ENCODE measurements at places on chromosomes 7 and 10.

DNA sequence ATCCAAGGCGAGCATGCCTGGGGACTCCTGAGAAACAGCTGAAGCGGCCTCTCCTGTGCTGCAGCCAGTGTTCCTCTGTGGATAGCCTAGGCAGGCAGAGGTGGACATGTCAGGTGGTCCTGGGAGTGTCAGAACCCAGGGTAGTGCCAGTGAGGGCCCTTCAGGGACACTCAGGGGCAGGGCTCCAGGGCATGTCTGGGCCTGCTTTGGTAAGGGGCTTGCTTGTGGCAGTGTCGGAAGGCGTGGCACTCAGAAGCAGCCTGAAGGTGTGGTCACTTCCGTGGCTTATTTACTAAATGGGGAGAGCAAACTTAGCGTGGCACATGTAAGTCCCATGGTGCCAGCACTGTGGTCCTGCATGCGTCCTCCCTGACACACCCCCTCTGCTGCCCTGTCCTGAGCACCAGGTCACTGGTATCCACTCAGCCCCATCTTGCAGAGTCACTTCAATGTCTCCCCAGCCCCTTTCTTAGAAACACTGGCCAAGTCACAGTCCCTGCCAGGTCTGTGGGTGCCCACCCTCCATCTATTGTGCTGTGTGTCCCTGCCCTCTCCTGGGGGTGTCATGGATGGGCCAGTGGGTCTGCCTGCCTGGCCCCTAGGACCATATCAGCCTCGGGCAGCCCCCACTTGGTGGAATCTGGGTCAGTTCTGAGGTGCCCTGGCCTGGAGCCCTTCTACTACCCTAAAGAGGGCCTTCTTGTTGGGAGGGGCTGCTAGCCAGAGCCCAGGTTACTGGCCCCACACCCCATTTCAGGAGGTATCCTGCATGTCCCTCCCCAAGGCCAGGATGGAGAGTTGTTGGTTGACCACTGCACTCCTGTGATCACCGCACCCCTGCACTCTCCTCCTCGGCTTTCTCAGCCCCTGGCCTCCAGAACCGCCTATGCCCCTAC, 6.4 kb downstream of the ZMIZ2 start:
- DNase-seq: no peak

DNA sequence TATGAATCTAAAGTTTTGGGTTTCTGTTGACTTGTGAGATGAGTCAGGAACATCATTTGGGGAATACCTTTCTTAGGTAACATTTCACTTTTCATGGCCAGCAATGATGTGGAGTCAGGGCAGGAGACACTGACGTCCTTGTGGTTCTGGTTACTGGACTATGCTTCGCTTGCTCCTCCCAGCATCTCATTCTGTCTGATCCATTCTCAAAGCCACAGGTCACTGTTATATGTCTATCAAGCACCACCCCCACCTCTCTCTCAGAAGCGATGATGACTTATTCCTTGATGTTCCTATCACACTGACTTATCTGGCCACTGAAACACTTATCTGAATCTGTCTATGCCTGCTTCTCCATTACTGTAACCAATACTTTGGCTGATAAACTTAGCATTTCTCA, 51.6 kb downstream of the TES start:
- no peak for DNase-seq

DNA sequence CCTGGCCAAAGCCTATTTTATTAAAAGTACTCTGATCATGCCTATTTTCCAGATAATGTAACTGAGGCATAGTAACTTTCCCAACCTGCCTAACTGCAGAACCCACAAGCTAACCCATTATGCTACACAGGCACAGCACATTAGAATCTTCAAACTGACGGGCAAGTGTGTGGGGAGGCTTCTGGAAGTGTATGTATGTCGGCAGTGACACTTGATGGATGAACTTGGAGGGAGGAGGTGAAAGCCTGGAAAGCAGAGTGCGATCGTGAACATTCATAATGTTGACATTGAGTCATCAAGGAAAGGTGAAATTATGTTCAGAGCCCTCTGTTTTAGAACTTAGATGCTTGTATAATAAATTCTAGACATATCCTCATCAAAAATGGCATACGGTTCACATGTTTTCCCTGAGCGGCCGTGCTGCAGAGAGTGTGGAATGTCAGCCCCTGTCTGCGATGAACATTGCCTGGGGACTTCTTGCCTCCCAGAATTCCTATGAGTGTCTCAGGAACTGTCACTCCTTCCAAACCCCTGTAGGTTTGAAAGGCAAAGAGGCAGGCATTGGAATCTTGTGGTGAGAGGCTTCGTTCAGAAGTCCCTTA, 102.4 kb downstream of the SLIT1 start:
- DNase-seq: no peak

GRCh38 chr10:101018600-101019439, 12.1 kb downstream of the PDZD7 start:
- DNase-seq: peak; percentile 68

- no peak for DNase-seq
These were observed 637.7 kb downstream of the PARD3 start for GRCh38 chr10:34177445-34177844.

DNA sequence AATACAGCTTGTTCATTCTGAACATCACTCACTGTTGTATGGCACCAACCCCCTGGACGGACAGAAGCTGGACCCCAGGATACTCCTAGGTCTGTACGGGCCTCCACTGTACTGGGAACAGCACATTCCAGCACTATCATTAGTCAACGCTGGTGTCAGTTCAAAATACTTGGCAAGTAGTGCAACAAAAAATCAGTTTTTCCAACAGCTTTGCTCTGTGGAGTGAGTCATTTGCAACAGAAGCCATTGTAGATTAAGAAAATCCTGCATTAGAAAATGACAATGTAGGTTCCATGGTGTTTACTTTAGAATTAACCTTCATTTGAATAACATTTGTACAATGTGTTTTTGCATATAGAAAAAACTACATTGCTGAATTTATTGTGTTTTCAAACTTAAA, 266.6 kb downstream of the HDAC9 start:
- DNase-seq: no peak

GRCh38 chr7:582931-583330, 63.3 kb upstream of the PDGFA start:
- DNase-seq: no peak

GRCh38 chr7:159007996-159008389, 136.7 kb downstream of the VIPR2 start:
- DNase-seq: no peak

- DNase-seq: no peak
These were observed 62.6 kb downstream of the CARD11 start for GRCh38 chr7:2981103-2981480.

- no peak for DNase-seq
These were observed 19.9 kb downstream of the PUS7 start for GRCh38 chr7:105502173-105502572.

DNA sequence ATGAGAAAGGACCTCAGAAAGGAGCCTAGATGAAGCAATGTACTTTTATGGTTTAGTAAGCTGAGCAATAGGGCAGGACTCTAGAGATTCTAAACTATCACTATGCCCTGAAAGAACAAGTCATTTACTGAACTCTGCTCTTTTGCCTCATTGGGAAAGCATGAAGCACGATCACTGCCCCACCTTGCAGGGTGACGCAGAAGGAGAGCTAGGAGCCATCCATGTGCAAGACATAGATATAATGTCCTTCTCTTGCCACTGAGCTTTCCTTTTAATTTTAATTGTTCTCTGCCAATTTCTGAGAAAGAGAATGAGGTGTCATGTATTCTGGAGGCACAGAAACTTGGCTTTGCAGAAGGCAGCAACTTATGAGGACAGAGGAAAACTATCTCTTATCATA, 108.3 kb downstream of the SORCS1 start:
- DNase-seq: no peak

DNA sequence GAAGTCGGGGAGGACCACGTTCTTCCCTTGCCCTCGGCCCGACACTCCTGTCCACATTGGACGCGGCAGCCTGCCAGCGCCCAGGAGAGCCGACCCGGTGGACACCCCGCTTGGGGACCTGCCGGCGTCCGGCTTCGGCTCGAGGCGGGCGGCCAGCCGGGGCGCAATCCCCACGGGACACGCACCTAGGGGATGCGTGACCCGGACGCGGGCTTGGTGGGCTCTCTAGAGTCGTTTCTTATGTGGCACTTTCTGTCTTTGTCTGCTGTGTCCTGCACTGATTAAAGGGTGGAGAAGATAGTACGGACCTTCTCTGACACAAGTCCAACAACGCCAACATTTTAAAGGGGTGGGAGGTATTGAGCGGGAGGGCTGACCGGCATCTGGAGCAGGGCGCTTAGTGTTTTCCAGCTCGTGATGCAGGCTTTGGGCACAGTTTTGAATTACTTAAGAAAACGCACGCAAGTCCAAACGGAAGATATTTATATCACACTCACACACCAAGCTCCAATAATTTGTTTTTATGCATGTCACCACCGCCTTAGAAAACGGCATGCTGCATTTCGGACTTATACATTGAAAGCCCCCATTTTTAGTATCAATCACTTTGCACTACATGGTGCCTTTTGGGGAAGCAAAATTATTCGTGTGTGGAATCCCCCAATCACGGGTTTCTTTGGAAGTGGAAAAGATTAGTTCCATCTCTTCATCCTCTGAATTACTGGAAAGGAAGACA, 3.9 kb upstream of the SPAG6 start:
- DNase-seq: no peak

DNA sequence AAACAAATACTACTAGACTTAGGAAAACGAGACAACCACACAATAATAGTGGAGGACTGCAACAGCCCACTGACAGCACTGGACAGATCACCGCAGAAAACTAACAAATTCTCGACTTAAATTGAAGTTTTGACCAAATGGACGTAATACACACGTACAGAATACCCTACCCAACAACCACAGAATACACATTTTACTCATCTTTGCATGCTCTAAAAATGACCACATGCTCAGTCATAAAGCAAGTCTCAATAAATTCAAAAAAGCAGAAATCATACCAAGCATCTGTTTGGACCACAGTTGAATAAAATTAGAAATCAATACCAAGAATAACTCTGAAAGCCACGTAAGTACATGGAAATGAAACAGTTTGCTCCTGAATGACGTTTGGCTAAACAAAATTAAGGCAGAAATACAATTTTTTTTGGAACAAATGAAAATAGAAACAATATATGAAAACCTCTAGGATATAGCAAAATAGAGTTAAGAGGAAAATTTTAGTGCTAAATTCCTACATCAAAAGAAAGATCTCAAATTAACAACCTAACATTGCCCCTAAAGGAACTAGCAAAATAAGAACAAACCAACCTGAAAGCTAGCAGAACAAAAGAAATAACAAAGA, 30.6 kb downstream of the MAPK8 start:
- no peak for DNase-seq

- DNase-seq: no peak
These were observed 48.4 kb upstream of the BET1 start for GRCh38 chr7:94052398-94053180.

DNA sequence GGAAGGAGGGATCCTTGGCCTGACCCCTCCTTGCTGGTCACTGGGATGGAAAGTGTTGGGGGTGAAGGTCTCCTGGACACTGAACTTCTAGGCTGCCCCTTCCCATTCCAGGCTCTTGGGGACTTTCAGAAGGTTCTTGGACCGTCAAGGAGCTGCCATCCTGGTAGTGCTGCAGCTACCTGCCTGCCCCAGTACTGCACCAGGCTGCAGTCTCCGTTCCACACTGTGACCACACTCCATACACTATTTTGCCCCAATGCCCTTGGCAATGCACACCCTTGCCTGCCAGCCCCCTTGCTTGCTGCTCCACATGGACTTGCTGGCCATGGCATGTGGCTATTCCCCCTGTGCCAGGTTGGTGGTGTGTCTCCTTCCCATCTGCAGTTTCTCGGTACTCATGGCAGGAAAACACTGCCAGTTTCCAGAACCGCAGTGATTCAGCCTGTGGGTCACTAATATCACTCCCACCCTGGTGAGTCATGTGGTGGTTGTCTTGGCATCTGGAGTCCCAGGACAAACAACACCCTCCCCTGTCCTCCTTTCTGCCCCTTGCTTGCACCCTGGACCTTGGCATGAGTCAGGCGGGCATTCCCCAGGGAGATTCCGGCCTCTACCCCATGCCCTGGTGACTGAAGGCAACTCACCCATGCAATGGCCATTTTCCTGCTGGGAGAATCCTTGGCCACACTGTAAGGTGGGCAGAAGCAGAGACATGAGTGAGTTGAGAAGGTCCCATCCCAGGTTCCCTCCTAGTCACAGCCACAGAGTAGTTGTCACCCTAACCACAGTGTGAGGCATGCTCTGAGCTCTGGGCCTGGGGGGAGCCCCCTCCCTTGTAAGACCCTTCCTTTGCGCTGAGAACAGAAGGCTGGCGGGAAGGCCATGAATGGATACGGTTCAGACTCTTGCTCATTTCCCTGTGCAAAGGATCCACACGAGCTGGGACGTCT, 32.8 kb downstream of the GOLGA7B start:
- no peak for DNase-seq

DNA sequence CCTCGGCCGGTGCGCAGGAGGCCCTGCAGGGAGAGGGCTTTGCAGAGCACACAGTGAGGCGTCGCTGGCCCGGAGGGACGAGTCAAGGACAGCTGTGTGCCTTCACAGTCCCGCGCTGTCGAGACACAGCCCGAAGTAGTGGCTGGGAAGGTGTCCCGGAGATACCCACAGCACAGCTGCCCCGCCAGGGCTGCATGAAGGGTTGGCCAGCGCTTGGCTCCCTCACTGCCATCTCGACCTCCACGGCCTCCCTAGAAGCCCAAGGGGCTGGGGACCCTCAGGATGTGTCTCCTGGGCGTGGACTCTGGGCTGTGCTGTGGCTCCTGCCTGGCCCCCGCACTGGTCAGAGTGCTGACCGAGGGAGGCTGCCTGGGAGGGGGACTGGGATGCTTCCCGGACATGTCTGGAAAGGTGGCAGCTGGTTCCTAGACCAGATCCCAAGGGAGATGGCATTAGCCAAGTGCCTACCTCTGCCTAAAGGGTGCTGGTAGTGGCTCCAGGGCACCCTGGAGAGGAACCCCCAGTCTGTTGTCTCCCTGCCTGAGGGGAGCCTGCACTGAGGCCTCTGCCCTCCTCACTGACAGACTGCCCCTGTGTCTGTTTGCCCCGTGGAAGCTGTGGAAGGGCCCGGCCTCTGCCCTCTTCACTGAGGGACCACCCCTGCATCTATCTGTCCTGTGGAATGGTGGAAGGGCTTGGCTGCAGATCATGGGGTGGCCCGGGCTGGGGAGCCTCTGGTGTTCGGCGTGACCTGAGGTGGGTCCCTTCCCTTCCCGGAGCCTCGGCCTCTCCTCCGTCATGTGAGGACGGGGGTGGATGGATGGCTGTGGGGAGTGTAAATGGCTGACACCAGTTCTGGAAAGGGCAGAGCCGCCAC, 5.8 kb downstream of the ELFN1 start:
- DNase-seq: no peak

DNA sequence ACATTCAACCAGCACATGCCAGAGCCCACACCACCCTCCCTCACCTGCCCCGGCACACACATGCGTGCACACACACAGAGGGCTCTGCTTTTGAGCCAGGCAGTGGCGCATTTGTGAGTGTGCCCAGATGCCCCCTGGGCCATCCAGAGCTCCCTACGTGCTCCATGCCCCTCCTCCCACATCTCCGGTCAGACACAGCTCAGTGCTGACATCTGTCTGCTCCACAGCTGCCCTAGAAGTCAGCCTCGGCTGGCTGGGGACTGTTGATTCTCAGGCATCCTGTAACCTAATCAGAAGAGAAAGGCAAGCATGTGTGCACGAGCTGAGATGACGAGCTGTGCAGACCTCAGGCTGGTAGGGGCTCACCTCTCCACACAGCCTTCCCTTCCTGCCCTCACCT, 135.1 kb downstream of the ZMIZ1 start:
- no peak for DNase-seq

- no peak for DNase-seq
These were observed 145.7 kb downstream of the EGFR start for GRCh38 chr7:55164527-55164926.

GRCh38 chr10:6473430-6473829, 106.6 kb downstream of the PRKCQ start:
- DNase-seq: no peak

Measured in CD14-positive monocyte (primary cell).